SW480 (cell line): ENCODE measurements at places on chromosomes 5 and 9.
A peak's percentile ranks its signal among the peaks of the same experiment; 100 is the strongest.

DNA sequence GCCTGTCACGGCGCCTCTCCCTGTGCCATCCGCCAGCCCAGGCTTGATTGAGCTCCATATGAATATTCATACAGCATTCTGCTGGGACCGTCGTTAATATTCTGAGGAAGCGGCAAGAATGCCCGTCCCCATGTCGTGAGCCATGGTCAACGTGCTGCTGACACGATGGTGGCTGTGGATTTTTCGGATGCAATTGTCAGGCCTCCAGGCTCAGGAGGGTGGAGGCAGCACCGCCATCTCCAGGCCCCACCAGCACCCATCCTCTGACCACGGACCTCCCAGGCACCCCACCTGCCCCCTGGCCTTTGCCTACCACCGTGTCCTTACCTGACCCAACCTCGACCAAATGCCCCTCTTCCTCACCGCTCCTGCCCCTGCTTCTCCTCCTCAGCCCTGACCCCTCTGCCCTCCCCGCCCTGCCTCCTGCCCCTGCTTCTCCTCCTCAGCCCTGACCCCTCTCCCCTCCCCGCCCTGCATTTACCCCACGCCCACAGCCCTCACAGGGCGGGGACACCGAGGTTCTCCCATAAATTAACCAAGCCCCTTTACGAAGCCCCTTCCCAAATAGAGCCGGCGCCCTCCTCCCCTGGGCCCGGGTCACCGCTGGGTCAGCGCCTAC is 9.9 kb downstream of the TMEM250 start:
- DNase-seq = no peak

DNA sequence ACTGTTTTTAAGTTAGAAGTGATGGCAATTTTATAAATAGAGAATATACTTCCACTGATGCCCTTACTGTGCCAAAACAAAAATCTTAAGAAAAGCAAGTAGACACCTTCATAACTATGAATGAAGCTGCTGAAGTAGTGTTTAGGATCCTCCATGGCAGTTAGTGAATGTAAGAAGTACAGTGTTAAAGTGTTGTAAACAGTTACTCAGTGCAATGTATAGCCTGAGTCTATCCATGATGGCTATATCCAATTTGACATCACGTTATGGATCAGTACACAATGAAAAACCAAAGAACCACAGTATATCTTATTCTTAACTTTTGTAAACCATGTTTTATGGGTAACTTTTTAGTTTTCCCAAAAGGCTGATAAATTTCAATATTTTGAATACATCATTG is 7.1 kb downstream of the CCNG1 start:
- no peak for DNase-seq

- no peak for DNase-seq
These were observed 26.7 kb upstream of the GRIA1 start for GRCh38 chr5:153463806-153464205.

GRCh38 chr5:39015743-39016586 is 58.2 kb downstream of the RICTOR start:
- no peak for DNase-seq

DNA sequence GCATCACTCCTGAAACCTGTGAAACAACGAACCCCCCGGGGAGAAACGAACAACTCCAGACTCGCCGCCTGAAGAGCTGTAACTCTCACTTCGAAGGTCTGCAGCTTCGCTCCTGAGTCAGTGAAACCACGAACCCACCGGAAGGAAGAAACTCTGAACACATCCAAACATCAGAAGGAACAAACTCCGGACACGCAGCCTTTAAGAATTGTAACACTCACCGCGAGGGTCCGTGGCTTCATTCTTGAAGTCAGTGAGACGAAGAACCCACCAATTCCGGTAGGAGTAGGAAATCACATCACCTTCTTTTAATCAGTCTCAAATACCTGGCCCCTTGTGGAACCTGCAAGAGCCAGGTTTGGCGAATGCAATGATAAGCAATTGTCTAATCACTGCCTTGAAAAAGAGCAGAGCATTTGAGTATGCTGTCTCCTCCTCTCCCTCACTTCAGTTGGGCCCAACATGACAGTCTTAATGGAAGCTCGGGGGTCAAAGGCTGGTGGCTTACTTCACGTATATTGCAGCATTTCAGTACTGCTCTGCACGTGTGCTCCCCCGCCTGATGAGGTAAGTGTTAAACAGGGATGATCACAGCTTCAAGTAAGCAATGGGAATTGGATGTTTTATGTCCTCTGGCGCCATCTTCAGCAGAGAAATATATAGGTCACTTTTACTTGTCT is 473 bp downstream of the IRGM start:
- DNase-seq = peak; percentile 88

DNA sequence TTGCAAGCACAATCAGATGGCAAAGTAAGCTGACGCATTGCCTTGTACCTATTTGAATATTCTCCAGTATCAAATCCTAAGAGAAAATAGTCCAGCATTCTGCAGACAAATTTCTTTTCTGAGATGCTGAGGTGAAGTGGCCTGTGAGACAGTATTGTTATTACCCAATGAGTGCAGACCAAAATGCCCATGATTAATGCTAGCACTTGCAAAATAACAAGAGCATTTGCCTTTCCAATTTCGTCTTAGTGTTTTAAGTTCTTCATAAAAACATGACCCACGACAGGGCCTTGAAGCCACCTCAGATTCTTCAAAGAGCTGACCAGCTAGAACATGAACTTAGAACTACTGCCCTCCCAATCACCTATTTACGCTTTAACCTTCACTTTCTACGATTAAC is 2.6 kb upstream of the IQGAP2 start:
- DNase-seq = no peak

DNA sequence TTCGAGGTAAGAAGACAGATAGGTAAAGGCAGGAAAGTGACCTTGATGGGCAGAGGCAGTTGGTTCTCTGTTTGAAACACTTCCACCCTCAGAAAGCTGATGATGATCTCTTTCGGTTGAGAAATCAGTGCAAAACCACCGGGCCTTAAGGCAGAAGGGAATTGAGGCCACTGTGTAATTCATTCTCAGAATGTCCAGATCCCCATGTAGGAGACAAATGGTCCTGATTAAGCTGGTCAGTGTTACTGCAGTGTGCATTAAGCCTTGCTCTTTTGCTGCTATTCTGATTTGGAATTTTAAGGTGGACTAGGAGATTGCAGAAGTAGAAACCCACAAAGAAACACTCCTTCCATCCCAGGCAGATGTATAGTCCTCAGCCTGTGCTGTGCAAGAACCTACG is 255.2 kb downstream of the ARHGAP26 start:
- DNase-seq = no peak

DNA sequence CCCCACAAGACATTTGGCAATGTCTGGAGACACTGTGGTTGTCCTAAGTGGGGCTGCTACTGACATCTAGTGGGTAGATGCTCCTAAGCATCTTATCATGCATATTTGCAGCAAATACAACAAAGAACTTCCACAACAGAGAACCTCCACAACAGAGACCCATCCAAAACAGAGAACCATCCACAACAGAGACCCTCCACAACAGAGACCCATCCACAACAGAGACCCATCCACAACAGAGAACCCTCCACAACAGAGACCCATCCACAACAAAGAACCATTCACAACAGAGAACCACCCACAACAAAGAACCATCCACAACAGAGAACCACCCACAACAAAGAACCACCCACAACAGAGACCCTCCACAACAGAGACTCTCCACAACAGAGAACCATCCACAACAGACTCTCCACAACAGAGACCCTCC is 32.8 kb downstream of the ARPC5L start:
- DNase-seq = peak; percentile 33

- DNase-seq = no peak
These were observed 48.6 kb upstream of the SHB start for GRCh38 chr9:38117651-38118050.

GRCh38 chr5:26700759-26701384 is 337.5 kb downstream of the CDH9 start:
- peak; percentile 35 for DNase-seq

GRCh38 chr5:32202394-32202793 is 28.3 kb upstream of the GOLPH3 start:
- DNase-seq = no peak

DNA sequence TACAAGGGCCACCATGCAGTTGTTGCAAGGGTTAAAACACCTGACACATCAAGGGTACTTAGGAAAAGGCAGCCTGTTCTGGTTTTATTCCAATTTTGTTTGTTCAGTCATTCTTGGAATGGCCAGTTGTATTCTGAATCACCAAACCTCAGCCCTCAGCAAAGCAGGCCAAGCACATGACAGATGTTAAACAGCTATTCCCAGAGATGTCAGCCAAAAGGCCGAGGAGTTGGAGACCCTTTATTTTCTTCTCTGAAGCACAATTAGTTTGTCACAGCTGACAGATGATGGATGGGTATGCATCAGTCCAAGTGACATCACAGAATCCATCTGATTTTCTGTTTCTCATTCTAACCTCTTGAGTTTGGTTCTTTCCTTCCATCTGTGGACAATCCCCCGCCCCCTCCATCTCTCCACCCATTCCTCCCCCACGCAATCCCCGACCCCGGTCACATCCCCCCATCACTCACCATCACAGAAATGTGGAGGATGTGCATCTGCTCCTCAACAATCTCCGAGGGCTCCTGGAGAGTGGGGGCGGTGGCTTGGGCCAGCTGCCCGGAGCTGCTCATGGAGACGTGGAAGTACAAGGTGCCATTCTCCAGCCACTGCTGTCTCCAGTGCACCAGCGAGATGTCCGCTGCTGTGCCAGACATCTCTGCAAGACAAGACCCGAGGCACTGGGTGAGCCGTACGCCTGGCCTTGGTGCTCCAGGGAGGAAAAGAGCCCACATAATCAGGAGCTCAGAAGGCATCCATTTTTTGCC is 123.8 kb downstream of the ASTN2 start:
- DNase-seq = no peak

- DNase-seq = peak; percentile 16
These were observed 805.4 kb upstream of the CDH6 start for GRCh38 chr5:30387974-30388632.

DNA sequence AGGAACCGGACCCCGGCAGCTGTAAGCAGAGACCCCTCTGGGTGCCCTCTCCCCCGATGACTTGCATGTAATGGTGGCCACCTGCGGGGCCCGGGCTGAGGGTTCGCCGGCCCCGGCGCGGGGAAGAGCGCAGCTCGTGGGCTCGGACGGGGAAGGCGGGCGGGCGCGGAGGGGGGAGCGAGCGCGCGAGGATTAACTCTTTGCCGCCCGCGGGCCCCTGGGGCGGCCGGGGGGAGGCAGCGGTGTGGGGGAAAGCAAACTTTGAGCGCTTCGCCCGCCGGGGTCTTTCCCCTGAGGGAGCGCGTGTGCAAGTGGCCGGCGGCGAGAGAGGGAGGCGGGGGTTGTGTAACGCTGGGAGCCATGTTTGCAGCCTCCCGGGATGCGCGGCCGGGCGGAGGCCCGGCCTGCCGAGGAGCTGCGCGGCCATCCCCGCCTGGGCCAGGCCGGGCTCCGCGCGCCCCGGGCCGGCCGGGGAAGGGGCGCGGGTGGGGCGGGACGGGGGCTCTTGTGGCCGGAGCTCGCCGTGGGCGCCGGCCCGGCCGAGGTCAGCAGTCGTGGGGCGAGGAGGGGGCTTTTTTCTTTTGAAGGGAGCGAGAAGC is 547 bp downstream of the ANP32B start:
- DNase-seq = peak; percentile 36

GRCh38 chr9:134234001-134234660 is 69.8 kb upstream of the RNU6ATAC start:
- DNase-seq = no peak

- no peak for DNase-seq
These were observed 56.4 kb upstream of the GOLPH3 start for GRCh38 chr5:32230356-32231099.

- DNase-seq = no peak
These were observed 204.1 kb downstream of the DEPDC1B start for GRCh38 chr5:60495644-60496520.

DNA sequence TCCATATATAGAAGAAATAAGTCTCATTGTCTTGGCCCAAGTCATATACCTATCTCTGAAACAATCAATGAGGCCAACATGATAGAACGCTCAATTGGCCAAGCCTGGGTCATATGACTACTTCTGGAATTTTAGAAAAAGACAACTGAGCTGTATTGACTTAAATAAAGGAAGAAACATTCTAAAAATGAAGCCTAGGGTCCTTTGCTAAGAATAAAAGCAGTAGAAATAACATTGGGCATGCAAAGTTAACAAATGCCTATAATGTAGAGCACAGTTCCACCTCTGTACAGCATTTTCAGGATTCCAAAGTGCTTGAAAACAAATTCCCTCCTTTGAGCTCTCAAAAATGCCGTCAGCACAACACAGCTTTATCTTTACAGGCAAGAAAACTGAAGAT is 391.8 kb downstream of the PRELID2 start:
- no peak for DNase-seq

DNA sequence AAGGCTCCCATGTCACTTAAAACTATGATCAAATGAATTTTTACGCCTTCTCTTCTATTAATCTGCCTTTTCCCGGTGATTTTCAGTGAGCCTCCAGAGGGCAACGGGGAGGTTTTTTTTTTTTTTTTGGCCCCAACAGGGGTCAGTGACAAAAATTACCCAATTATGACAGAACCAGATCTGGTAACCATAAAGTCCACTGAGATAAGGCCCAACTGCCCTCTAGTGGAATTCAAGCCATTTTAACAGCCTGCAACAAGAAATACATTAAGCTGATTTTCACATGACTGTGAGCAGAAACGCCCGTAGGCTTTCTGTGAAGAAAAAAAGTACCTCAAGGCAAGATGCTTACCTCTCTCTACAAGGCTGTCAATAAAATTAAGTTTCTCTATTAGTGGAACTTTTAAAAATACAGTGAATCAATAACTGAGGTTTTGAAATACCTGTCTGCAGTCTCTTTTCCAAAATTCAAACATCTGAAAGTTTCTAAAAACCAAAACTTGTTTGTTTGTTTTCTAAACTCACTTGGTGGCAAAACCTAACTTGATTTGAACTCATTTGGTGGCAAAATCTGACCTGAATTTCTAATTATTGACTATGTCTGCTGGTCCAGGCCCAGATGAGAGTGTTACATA is 49.7 kb upstream of the FST start:
- DNase-seq = peak; percentile 20

GRCh38 chr9:113428062-113428615 is 17.6 kb downstream of the C9orf43 start:
- DNase-seq = no peak

- DNase-seq = no peak
These were observed 41.2 kb downstream of the DNAJC21 start for GRCh38 chr5:34970552-34970951.

GRCh38 chr5:150401076-150401375 is 11.7 kb downstream of the CD74 start:
- DNase-seq = no peak

DNA sequence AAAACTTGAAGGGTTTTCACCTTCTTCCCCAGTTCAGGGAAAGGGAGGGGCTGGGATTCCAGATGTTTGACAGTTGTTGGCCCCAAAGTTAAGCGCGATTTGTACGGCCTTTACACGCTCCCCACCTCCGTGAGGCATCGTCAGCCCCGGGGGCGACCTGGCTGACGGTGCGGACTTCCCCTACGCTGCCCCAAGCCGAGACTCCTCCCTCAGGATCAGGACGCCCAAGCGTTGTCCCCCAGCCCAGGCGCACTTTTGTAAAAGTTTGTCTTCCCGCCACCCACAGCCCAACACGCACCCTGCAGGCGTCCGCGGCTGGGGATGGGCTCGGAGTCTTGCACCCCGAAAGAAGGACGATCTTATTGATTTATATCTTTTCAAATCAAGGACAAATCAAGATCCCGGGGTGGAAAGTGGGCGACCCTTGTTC is 713 bp downstream of the MOB3B start:
- no peak for DNase-seq

- no peak for DNase-seq
These were observed 240.7 kb downstream of the CSNK1G3 start for GRCh38 chr5:123752552-123753179.

- DNase-seq = no peak
These were observed 4.8 kb upstream of the CHD1 start for GRCh38 chr5:98933445-98934072.
